ENCODE measurements at places on chromosomes 11 and 22.

GRCh38 chr11:12480401-12480800, 103.0 kb downstream of the PARVA start:
- DNase-seq = no peak

GRCh38 chr11:555780-556661, 4.5 kb downstream of the LMNTD2 start:
- no peak for DNase-seq

- peak; percentile 6 for DNase-seq
Measured at GRCh38 chr11:124586238-124586860, 16.6 kb downstream of the OR8A1 start.

- DNase-seq = no peak
Measured at GRCh38 chr22:25896098-25896497, 154.1 kb downstream of the MYO18B start.

GRCh38 chr22:23102776-23103175, 32.5 kb downstream of the GNAZ start:
- no peak for DNase-seq

- no peak for DNase-seq
Measured at GRCh38 chr11:128260398-128260797, 327.0 kb downstream of the ETS1 start.

DNA sequence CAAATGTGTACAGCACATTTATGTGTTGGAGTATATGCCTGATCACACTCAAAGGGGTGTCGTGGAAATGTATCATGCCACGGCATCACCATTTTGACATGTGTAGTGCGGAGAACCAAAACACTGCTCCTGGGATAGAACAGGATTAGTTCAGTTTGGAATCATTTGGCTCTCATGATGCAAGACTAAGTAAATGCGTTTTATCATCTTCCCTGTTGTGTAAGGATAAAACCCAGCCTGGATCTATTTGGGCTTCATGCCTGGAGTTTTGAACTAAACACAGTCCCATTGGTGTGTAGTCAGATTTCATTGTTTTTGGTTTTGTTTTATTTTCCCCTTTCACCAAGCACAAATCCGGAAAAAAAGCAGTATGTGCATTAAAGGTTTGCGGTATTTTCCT, 574.3 kb downstream of the NTM start:
- DNase-seq = no peak

DNA sequence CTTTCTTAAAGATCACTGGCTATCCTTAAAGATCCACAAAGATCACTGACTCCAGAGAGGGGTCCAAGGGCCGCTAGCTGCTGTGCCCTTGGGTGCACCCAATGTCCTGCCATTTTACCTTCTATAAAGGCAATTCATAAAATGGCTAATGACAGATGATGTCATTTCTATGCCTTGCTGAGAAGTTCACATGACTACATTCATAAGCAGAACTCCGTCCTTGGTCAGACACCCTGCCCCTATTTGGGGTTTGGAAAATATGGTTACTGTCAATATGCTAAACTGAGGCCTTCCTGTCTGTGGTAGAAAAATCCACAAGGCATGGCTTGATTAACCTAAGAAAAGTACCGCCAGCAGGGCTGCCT, 60.9 kb upstream of the BMAL1 start:
- no peak for DNase-seq

DNA sequence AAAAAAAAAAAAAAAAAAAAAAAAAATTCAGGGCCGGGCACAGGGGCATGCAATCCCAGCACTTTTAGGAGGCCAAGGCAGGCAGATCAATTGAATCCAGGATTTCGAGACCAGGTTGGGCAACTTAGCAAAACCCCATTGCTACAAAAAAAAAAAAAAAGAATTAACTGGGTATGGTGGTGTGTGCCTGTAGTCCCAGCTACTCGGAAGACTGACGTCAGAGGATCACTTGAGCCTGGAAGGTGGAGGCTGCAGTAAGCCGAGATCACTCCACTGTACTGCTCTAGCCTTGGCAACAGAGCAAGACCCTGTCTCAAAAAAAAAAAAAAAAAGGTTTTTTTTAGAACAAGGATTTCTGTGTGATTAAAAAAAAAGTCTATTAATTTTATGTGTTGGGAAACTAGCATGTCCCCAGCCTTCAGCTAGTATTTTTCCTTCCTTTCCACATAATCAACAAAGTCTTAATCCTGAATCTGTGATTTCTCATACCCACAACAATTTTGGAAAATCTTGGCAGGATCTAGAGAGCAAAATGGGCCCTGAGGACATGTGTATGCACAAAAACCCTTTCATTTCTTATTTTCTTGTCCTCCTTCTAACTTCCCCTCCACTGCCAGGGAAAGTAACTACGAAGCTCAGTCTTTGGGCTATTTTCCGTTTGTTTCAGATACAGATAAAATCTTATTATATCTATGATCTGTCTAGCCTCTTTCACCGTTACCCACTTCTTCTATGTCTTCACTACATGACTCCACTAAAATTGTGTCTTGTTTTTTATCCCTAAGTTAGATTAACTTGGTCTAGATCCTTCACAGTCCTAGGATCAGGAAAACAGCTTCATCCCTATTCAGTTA, 5.7 kb upstream of the AMBRA1 start:
- no peak for DNase-seq

DNA sequence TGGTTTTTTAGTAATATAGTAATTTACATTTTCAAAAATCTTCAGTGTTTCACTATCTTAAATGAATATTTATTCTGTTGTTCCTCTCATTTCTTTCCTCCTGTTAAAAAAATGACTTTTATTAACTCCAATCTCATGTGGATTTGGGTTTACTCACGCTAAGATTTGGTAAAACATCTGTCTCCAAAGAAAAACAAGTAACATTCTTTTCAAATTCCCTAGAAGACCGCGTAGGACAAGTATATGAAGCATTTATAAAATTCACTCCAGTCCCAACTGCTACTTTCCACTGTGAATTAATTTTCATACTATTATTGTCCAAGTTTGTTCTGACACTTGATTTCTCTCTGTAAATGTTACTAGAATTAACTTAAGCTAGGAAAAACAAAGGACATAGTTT, 26.2 kb downstream of the SBF2 start:
- DNase-seq = no peak

DNA sequence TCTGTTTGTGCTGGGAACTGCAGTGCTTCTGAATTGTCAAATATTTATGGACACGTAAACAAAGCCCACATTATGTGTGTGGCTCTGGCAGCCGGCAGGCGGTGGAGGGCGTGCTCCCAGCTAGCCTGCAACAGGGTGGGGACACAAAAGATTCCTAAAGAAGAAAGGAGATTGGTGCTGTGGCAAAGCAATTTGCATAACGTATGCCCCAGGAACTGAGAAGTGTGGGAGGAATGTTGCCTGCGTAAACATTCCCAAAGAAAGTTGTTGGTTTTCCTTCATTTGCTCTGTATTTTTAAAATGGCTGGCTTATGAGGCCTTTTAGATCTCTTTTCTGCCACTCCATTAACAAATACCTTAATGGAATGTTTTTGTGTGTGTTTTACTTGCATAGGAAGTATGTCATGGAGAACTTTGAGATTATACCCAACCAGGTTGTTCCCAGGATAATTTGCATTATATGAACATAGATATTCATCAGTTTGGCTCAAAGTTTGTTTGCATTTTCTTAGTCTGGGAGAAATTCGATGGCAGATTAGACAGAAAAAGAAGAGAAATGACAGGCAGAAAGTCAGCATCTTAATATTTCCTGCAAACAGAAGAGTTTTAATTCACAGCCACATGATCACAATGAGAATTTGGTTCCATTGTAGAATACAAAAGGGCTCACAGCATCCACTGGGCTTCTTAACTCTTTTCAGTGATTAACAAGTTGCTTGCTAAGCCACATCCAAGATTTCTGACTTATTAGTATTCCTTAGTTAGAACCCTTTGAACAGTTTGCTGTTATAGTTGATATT, 41.8 kb upstream of the DLAT start:
- DNase-seq = no peak

DNA sequence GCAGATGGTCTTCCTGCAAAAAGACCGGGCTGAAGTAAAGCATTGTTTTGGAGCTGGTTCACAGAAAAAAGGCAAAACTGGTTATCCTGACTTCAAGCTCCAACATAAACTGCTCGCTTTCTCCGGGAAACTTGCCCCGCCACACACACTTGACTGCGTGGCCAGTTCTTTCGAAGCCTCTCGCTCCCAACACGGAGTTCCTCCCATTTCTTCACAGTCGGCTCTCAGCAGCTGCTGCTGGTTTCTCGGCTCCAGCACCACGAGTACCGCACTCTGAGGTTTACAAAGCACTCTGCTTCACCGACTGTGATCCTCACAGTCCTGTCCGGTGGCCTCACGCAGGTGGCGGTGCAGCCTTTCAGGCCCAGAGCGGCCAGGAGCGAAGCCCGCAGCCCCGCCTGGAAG, 264 bp downstream of the CHEK1 start:
- no peak for DNase-seq

GRCh38 chr11:121800731-121801393, 315.2 kb downstream of the BLID start:
- DNase-seq = no peak

GRCh38 chr11:131378931-131379330, 8.5 kb downstream of the NTM start:
- no peak for DNase-seq

DNA sequence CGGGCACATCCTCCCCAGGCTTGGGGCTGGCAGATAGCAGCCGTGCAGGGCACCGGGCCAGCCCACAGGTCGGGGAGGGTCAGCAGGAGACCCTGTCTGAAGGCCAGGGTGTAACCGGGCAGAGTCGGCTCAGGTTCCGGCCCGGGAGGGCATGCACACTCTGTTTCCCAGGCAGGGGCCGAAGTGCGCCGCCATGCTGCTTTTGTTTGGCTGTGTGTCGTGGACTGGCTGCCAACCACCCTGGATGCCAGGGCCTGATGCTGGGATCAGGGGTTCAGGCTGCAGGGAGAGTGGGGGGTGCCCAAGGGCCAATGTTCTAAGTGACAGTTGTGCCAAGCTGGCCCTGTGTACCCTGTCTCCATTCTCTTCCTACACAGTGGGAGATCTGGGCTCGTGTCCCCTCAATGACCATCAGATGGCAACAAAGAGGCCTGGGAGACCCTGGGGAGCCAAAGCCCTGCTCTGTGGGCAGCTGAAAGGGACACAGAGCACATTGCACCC, 120.9 kb upstream of the B3GAT1 start:
- no peak for DNase-seq

- no peak for DNase-seq
Measured at GRCh38 chr22:29674121-29674520, 45.7 kb upstream of the CABP7 start.

- DNase-seq = no peak
Measured at GRCh38 chr11:128301756-128302155, 285.6 kb downstream of the ETS1 start.

DNA sequence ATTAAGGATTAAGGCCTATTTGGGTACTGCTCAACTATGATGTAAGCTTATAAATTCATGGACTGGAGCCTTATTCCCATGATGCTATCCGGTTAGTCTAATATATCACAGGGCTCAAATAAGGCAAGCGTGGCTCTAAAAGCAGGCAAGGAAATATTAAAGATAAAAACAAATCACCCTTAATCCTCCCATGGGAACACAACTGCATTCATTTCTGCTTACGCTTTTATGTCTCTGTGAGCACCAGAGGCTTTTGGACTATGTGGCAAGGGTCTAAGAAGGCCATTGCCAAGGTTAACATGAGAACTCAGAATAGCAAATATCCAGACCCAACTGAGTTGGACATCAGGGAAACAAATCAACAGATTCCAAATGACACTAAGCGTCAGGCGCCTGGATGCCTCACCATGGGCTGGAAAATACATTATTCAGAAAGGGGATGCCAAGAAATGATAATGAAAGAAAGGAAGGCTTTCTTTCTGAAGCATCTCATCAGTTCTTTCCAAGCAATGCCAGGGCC, 138.1 kb downstream of the SLC1A2 start:
- DNase-seq = no peak

GRCh38 chr11:3202759-3203158, 15.9 kb downstream of the MRGPRG start:
- DNase-seq = no peak

GRCh38 chr11:11391796-11392463, 38.9 kb upstream of the CSNK2A3 start:
- DNase-seq = no peak

DNA sequence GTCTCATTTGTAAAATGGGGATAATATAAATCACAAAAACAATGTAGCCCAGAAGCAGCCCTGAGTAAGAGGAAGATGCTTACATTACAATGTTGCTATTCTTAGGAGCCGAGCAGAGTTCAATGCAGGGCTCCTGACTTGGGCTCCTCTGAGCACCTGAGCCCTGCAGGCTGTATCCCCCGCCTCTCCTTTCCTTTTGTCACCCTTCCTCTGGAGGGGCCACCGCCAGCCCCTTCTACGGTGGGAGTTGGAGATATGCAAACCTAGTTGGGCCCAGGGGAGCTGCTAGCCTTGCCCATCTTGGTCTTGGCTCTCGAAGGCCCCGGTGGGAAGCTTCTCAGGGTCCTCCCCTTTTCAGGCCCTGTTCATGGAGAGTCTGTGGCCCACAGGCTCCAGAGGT, 8.4 kb upstream of the CSNK1E start:
- DNase-seq = no peak

- no peak for DNase-seq
Measured at GRCh38 chr22:27670701-27671412, 130.7 kb downstream of the MN1 start.

- DNase-seq = no peak
Measured at GRCh38 chr22:20405291-20405930, 11.5 kb downstream of the ZNF74 start.

GRCh38 chr11:3223932-3224381, 5.3 kb upstream of the MRGPRG start:
- DNase-seq = no peak

DNA sequence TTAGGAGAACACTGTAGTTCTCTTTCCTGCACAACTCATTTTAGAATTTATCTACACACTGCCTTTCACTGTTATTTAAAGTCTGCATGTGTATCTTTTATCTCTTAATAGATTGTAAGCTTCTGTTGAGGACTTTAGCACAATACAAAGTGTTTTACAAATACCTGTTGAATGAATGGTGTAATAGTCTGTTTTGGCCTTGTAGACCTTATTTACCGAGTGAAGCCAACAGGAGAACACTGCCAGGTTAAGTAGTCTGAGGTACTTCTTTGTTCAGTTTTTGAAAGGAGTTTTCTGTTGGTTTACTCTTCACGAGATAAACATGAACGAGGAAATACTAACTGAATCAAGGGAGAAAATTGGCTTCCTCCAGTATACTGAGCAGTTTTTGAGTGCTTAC, 31.0 kb downstream of the SIK2 start:
- DNase-seq = no peak

GRCh38 chr11:65435981-65436411, 13.4 kb downstream of the NEAT1 start:
- no peak for DNase-seq

DNA sequence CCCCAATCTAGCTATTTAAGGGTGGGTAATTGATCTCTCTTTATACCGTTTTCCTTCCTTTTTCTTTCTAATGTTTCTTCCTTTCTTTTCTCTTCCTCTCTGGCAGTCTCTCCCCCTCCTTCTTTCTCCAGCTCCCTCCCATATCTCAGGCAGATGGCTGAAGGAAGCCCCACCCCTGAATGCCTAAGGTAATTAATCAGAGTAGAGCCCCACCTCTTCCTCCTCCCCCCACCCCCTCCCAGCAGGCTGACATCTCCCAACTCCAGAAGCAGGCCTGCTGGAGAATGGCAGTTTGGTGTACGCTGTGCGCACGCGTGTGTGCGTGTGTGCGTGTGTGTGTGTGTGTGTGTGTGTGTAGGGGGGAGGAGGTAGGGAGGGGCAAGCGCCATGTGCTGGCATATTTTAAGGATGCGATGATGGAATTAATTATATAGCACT, 122.6 kb downstream of the APOL5 start:
- no peak for DNase-seq
